Left ventricle myocardium inferior (tissue), 1 donor: ENCODE measurements at places on chromosomes 5 and 9. TPM values are rescaled to one million over a fixed set of nuclear protein-coding genes. Genes with fewer than 3 reads are reported as not detected.

GRCh38 chr9:38621434-38622287 lies 1.3 kb upstream of the ANKRD18A start:
- H3K27ac ChIP-seq = peak overlapping the region; percentile 63
- H3K4me3 ChIP-seq = peak overlapping the region; percentile 67
- no peak for DNase-seq
- peaks cover 33% of the 10 kb centered on the region for H3K4me1 ChIP-seq
- H3K27me3 ChIP-seq = peaks cover 74% of the 10 kb centered on the region

DNA sequence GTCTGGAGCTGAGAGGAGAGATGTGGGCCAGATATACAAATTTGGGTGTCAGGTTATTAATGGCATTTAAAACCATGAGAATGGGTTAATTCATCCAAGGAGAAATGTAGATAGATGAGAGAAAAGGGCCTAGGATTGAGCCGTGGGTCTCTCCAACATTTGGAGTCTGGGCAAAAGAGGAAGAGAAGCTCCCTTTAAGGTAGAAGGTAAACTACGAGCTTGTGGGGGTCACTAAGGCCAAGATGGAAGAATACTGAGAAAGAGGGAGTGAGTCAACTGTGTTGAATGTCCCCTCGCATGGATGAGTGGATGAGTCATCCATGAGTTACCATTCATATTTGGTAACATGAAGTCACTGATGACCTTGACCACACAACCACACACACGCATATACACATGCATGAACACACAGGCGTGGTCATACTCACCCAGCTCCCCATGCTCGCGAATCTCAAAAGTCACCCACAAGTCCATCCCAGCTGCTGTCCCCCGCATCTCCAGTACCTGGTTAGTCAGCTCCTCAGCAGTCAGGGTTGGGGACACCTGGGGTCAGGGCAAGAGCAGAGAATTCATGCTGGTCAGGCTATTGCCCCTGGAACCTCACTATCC lies 6.8 kb upstream of the FCHSD1 start:
- H3K4me1 ChIP-seq = no peaks in the 10 kb centered on the region
- DNase-seq = no peak
- H3K4me3 ChIP-seq = no peak overlapping the region
- no peak overlapping the region for H3K27ac ChIP-seq
- peaks cover 69% of the 10 kb centered on the region for H3K36me3 ChIP-seq

DNA sequence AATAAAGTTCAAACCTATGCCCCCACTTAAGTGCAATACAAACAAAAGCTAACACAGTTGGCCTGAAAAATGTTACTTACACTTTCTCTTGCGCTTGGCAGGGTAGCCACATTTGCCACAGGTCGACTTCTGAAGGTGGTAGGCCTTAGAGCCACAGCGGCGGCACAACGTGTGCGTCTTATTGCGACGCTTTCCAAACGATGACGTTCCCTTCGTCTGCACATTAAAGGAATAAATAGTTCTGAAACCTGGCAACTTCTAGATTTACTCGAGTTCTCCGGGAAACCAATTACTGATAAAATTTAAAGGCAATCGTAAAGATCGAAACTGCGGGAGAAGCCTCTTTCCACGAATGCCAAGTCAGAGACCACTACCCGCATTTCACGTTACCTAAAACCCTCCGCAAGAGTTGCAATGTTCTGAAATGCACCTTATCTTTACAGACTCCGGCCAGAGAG lies 602 bp downstream of the RPL37 start:
- H3K27me3 ChIP-seq = no peaks in the 10 kb centered on the region
- H3K36me3 ChIP-seq = peaks cover 45% of the 10 kb centered on the region
- H3K4me3 ChIP-seq = peak overlapping the region; percentile 75
- DNase-seq = no peak
- H3K27ac ChIP-seq = peak overlapping the region; percentile 99

GRCh38 chr9:24436761-24437160 lies 108.9 kb downstream of the IZUMO3 start:
- H3K4me3 ChIP-seq = no peak overlapping the region
- no peaks in the 10 kb centered on the region for H3K27me3 ChIP-seq
- no peak for DNase-seq
- H3K27ac ChIP-seq = no peak overlapping the region
- no peaks in the 10 kb centered on the region for H3K4me1 ChIP-seq

DNA sequence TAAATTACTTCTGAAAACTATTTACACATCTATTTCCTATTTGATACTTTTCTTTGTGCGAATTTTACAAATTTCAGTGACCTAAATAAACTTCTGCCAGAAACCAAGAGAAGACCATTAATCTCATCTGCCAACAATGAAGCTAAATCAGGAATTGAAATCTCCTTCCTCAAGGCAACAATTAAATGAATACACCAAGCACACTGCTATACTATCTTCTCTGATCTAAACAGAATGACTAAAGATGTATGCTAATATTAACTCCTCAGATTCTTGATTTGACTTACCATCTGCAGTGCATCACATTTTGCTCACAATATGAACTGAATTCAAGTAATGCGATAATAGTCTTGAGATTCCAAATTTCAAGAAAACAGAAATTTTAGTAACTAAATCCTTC lies 82.3 kb downstream of the CEP120 start:
- no peaks in the 10 kb centered on the region for H3K4me1 ChIP-seq
- H3K4me3 ChIP-seq = no peak overlapping the region
- H3K27ac ChIP-seq = no peak overlapping the region
- no peak for DNase-seq
- no peaks in the 10 kb centered on the region for H3K27me3 ChIP-seq
- no peaks in the 10 kb centered on the region for H3K36me3 ChIP-seq

KIF4B gene
- total RNA-seq = not detected

DNA sequence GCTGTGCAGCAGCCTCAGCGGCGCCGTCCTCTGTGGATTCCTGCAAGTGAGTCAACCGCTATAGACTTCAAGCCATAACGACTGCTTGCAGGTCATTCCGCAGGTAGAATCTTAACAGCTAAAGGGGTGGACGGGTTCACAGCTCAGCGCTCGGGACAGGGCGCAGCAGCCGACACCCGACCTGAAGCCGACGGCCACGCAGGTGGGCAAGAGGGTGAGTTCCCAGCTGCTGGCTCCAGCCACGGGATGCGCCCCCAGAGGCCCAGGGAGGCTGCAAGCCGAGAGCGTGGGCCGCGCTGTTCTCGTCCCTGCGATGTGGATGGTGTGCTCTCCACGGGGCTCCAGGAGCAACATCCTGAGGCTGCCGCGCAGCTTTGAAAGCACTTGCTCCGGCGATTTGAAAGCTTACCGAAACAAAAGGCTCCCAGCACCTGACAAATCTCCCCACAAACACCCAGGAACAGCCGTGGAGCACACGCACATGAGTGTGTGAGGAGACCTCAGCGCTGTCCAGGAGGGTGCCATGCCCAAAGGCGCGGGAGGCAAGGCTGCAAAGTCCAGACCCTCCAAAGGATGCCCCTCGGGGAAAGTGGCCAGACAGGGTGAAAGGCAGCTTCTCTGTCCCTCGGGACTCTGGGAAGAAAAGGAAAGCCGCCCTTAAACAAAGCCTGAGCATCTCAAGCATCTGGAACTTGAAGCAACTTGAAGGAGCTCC lies 48.7 kb downstream of the EXD3 start:
- H3K4me3 ChIP-seq = no peak overlapping the region
- H3K27ac ChIP-seq = no peak overlapping the region
- no peaks in the 10 kb centered on the region for H3K4me1 ChIP-seq
- peaks cover 8% of the 10 kb centered on the region for H3K36me3 ChIP-seq

DNA sequence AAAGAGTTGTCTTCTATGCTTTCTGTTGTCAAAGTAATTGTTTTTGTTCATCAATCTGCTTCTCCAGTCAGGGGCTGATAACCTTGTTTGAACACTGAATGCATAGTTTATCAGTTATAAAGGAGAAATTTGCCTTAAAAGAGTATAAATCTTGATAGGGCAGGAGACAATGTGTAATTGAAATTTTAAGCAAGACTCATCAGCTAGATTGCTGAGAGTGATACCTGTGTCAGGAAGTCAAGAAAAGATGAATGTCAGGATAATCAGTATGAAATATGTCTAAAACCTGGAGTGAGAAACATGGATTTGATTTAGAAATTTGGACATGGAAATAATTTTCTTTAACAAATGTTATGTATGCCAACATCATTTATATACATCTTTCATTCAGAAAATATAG lies 1258.1 kb downstream of the EFNA5 start:
- no peak overlapping the region for H3K27ac ChIP-seq
- H3K27me3 ChIP-seq = no peaks in the 10 kb centered on the region
- no peak overlapping the region for H3K4me3 ChIP-seq
- no peak for DNase-seq
- no peaks in the 10 kb centered on the region for H3K36me3 ChIP-seq
- no peaks in the 10 kb centered on the region for H3K4me1 ChIP-seq

- no peak for DNase-seq
- H3K27ac ChIP-seq = no peak overlapping the region
- H3K27me3 ChIP-seq = no peaks in the 10 kb centered on the region
These were observed 26.5 kb downstream of the ADAMTSL1 start for GRCh38 chr9:18500451-18500850.

SGCD gene
- 98.7 TPM for total RNA-seq

- no peaks in the 10 kb centered on the region for H3K4me1 ChIP-seq
- no peak overlapping the region for H3K27ac ChIP-seq
- DNase-seq = no peak
- no peak overlapping the region for H3K4me3 ChIP-seq
These were observed 7.6 kb upstream of the LCN15 start for GRCh38 chr9:136771907-136772415.

DNA sequence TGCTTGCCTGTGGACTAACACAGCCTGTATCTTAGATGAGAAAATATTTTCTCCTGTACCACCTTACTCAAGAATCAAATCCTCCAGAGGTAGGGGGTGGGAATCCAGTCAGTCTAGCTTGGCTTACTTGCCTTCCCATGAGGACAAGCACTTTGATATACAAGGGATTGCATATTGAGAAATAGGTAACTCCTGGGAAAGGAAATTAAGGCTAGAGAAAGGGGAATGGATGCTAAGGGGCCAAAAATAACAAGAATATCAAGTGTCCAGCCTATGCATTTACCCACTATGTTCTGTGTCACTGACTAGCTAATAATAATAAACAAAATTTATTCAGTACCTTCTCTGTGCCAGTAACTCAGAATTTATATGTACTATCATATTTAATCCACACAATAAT lies 21.4 kb upstream of the SNX2 start:
- peaks cover 4% of the 10 kb centered on the region for H3K4me1 ChIP-seq
- no peak overlapping the region for H3K4me3 ChIP-seq
- H3K27me3 ChIP-seq = peaks cover 6% of the 10 kb centered on the region
- H3K36me3 ChIP-seq = no peaks in the 10 kb centered on the region
- no peak overlapping the region for H3K27ac ChIP-seq

C9orf153 gene
- total RNA-seq = 0.38 TPM

- peaks cover 53% of the 10 kb centered on the region for H3K27me3 ChIP-seq
- H3K27ac ChIP-seq = no peak overlapping the region
- H3K4me3 ChIP-seq = no peak overlapping the region
- H3K4me1 ChIP-seq = no peaks in the 10 kb centered on the region
- no peaks in the 10 kb centered on the region for H3K36me3 ChIP-seq
- DNase-seq = no peak
These were observed 59.2 kb upstream of the PHF24 start for GRCh38 chr9:34898846-34899245.
